COR-L47 (cell line): ENCODE measurements at places on chromosomes 1 and 21.

DNA sequence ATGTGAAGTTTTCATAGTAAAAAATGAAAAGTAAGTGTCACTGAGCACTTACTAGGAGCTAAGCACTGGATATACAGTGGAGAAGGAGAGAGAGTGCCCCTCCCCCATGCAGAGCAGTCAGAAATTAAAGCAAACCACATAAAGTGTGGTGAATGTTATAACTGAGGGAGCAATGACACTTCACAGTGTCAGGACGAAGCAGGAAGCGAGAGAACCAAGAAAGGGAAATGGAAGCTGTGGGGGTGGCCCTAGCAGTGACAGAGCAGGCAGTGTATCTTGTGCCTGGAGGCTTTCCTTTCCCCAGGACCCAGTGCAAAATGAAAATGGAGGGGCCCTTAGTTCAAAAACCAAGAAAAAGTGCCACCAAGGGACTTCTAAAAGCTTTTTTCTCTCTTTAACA is 21.5 kb upstream of the RCAN3 start:
- DNase-seq, result no peak

- DNase-seq, result no peak
Observed at GRCh38 chr1:57887964-57888491, 464.2 kb upstream of the DAB1 start.

DNA sequence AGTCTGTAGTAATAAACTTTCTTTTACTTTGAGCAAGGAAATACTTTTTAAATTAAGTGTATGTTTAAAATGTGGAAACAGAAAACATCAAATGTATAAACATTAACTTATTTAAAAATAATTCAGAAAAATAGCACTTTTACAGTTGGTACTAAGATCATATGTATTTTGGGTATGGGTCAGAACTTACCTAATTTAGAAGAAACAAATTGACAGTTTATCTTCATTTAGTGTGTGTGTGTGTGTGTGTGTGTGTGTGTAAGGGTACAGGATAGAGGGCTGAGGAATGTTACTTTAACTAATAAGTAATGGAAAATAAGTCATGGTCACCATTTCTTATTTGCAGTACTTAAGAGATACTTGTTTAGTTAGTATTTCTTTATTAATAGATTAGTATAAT is 3.3 kb downstream of the MAN1A2 start:
- no peak for DNase-seq

GRCh38 chr1:17922833-17923232 is 167.7 kb downstream of the ACTL8 start:
- DNase-seq, result peak; percentile 11
